ENCODE measurements at places on chromosomes 16 and 17.

DNA sequence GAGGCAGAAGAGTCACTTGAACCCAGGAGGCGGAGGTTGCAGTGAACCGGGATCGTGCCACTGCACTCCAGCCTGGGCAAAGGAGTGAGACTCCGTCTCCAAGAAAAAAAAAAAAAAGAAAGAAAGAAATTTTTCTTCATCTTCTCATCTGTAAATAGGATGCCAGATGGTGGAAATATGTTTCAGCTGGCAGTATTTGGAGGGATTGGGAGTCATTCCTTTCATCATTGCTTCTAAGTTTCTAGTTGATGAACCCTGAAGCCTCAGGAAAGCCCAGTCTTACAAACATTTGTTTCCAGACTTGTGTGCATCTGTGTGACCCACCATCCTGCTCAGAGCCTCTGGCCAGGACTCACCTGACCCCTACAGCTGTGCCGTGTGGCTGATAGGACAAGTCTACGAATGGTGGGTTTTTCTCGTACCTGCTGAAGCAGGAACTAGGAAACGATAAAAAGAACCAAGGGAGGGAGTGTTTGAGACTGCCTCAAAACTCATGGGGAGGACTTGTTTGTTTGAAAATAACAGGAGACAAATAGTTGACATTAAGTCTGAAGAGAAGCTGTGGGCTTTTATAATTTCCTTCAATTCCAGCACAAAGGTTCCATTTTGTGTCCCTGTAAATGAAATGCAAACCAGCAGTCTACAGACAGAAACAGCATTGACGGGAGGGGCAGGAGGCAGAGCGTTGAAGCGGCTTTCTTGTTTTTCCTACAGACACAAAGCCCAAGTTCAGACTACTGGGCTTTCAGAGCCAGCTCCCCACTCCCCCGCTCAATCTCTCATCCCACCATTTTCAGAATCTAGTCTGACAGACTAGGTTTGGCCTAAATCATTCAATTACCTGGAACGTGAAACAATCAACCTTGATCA is 24.9 kb downstream of the CDRT4 start:
- DNase-seq, result no peak
- no peak overlapping the region for H3K27ac ChIP-seq
- no peaks in the 10 kb centered on the region for H3K36me3 ChIP-seq
- H3K27me3 ChIP-seq, result no peaks in the 10 kb centered on the region
- H3K4me3 ChIP-seq, result no peak overlapping the region

- peaks cover 15% of the 10 kb centered on the region for H3K4me1 ChIP-seq
- H3K27me3 ChIP-seq, result no peaks in the 10 kb centered on the region
- DNase-seq, result no peak
Observed at GRCh38 chr17:47200325-47200664, 8.9 kb upstream of the MYL4 start.

- DNase-seq, result no peak
- peaks cover 4% of the 10 kb centered on the region for H3K4me1 ChIP-seq
- H3K36me3 ChIP-seq, result peaks cover 21% of the 10 kb centered on the region
- H3K27me3 ChIP-seq, result no peaks in the 10 kb centered on the region
Observed at GRCh38 chr17:75889454-75889853, 7.3 kb downstream of the TRIM65 start.

DNA sequence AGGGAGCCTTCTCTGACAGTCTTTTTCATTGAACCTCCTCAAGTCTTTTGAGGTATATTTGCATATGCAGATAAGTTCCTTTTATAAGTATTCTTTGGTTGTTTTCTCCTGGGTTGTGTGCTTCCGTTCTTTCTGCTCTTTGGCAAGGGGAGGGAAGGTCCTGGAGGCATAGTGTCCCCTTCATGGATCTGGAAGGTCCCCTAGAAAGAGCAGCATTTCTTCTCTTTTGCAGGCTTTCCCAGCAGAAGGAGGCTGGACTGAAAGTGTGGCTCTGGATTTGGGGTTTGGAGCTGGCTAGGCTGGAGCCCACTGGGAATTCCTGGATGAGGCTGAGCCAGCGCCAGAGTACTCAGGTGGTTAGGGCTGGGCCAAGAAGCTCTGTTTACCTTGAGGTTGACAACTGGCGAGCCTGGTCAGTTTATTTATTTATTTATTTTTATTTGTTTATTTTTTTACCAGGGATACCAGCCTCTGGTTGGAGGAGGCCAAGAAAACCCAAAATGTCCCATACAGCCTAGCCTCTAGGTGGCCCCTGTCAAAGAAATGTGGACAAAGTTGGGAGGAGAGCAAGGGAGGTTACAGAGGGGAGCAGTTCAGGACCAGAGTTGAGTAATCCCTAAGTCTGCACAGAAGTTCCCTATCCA is 5.4 kb upstream of the TOP2A start:
- H3K4me1 ChIP-seq, result peaks cover 22% of the 10 kb centered on the region
- no peak for DNase-seq
- H3K27me3 ChIP-seq, result no peaks in the 10 kb centered on the region
- H3K27ac ChIP-seq, result no peak overlapping the region
- no peak overlapping the region for H3K4me3 ChIP-seq

GRCh38 chr17:43768382-43768781 is 9.8 kb upstream of the SOST start:
- DNase-seq, result no peak
- H3K36me3 ChIP-seq, result peaks cover 23% of the 10 kb centered on the region
- no peak overlapping the region for H3K4me3 ChIP-seq
- H3K27ac ChIP-seq, result no peak overlapping the region
- no peaks in the 10 kb centered on the region for H3K27me3 ChIP-seq
- no peaks in the 10 kb centered on the region for H3K4me1 ChIP-seq

- H3K27me3 ChIP-seq, result no peaks in the 10 kb centered on the region
- H3K4me1 ChIP-seq, result no peaks in the 10 kb centered on the region
- H3K27ac ChIP-seq, result no peak overlapping the region
- no peak overlapping the region for H3K4me3 ChIP-seq
- DNase-seq, result no peak
- H3K36me3 ChIP-seq, result no peaks in the 10 kb centered on the region
Observed at GRCh38 chr16:66161942-66162341, 204.5 kb upstream of the CDH5 start.

GRCh38 chr16:23924128-23924527 is 88.3 kb downstream of the PRKCB start:
- H3K36me3 ChIP-seq, result no peaks in the 10 kb centered on the region
- H3K4me1 ChIP-seq, result no peaks in the 10 kb centered on the region
- no peaks in the 10 kb centered on the region for H3K27me3 ChIP-seq

GRCh38 chr17:13027246-13027645 is 9.4 kb upstream of the ELAC2 start:
- no peak overlapping the region for H3K4me3 ChIP-seq
- no peaks in the 10 kb centered on the region for H3K27me3 ChIP-seq
- DNase-seq, result no peak
- H3K27ac ChIP-seq, result no peak overlapping the region
- H3K4me1 ChIP-seq, result no peaks in the 10 kb centered on the region

- no peak overlapping the region for H3K27ac ChIP-seq
- peaks cover 5% of the 10 kb centered on the region for H3K4me1 ChIP-seq
- no peak for DNase-seq
- no peaks in the 10 kb centered on the region for H3K36me3 ChIP-seq
- H3K4me3 ChIP-seq, result no peak overlapping the region
- H3K27me3 ChIP-seq, result no peaks in the 10 kb centered on the region
Observed at GRCh38 chr17:78647032-78647431, 69.8 kb upstream of the DNAH17 start.

- no peak for DNase-seq
- peaks cover 25% of the 10 kb centered on the region for H3K4me1 ChIP-seq
- peaks cover 67% of the 10 kb centered on the region for H3K36me3 ChIP-seq
- H3K4me3 ChIP-seq, result no peak overlapping the region
Observed at GRCh38 chr17:64005734-64006167, 7.6 kb downstream of the PRR29 start.

DNA sequence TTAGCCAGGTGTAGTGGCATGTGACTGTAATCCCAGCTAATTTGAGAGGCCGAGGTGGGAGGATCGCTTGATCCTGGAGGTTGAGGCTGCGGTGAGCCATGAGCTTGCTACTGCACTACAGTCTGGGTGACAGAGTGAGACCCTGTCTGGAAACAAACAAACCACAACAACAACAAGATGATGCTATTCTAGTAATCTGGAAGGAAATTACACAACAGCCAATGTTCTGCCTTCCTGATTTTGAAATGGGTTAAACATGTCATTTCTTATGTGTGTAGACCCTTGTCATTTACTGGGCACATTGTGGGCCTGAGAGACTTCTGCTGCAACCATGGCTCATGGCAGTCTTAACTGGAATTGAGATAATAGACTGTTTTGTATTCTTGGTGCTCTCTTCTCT is 5.9 kb downstream of the COQ7 start:
- no peaks in the 10 kb centered on the region for H3K4me1 ChIP-seq
- H3K4me3 ChIP-seq, result no peak overlapping the region
- H3K27me3 ChIP-seq, result no peaks in the 10 kb centered on the region
- peaks cover 5% of the 10 kb centered on the region for H3K36me3 ChIP-seq
- no peak for DNase-seq
- no peak overlapping the region for H3K27ac ChIP-seq
